ENCODE measurements at places on chromosomes 6 and 20.

- DNase-seq, result no peak
Observed at GRCh38 chr20:44463466-44463865, 12.2 kb upstream of the TTPAL start.

- no peak for DNase-seq
Observed at GRCh38 chr6:111871207-111871606, 2.0 kb downstream of the FYN start.

DNA sequence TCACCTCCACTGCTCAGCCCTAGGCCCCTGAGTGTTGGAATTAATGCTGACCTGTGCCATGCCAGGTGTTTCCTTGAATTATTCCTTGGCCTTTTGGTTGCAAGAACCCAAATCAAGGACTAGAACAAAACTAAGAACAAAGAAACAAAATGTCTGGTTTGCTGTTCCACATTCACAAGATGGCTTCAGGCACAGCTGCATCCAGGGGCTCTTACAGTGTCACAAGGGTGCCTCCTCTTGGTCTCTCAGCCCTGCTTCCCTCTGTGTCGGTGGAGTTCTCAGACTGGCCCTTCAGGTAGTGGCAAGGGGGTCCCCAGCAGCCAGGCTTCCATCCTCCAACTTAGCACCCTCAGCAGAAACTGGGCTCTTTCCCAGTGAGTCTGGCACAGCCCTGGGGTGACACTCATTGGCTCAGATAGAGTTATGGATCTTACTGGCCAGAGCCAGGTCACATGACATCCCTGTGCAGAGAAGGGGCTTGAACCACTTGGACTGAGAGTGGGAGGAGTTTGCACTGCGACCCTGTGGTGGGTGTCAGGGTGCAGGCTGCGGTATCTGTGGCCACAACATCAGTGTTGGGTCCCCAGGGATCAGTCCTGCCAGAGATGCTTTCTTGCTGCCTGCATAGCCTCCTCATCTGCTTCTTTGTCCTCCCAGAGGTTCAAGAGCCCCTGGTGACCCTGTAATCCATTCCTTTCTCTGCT, 427.7 kb upstream of the SULF2 start:
- DNase-seq, result no peak

- DNase-seq, result no peak
Observed at GRCh38 chr6:16437095-16437494, 198.7 kb downstream of the GMPR start.

DNA sequence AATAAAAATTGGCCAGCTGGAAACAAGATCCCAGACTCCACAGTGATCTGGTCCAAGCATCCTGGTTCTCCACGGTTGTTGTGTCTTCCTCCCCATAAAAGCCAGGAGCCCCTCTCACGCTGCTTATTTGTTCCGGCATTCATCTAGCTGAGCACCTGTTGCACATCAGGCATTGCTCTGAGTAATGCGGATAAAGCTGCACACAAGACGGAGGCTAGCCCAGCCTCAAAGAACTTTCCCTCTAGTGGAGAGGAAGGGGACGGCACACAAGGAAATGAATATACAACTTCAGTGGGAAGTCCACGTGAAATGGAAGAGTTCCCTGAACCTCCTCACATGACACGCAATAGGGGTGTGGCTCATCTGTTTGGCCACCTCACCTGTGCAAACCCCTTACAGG, 30.3 kb upstream of the NXT1 start:
- peak; percentile 48 for DNase-seq

- DNase-seq, result peak; percentile 46
Observed at GRCh38 chr6:85472744-85473143, 22.9 kb downstream of the NT5E start.

- no peak for DNase-seq
Observed at GRCh38 chr6:155371230-155371629, 56.9 kb upstream of the TFB1M start.

DNA sequence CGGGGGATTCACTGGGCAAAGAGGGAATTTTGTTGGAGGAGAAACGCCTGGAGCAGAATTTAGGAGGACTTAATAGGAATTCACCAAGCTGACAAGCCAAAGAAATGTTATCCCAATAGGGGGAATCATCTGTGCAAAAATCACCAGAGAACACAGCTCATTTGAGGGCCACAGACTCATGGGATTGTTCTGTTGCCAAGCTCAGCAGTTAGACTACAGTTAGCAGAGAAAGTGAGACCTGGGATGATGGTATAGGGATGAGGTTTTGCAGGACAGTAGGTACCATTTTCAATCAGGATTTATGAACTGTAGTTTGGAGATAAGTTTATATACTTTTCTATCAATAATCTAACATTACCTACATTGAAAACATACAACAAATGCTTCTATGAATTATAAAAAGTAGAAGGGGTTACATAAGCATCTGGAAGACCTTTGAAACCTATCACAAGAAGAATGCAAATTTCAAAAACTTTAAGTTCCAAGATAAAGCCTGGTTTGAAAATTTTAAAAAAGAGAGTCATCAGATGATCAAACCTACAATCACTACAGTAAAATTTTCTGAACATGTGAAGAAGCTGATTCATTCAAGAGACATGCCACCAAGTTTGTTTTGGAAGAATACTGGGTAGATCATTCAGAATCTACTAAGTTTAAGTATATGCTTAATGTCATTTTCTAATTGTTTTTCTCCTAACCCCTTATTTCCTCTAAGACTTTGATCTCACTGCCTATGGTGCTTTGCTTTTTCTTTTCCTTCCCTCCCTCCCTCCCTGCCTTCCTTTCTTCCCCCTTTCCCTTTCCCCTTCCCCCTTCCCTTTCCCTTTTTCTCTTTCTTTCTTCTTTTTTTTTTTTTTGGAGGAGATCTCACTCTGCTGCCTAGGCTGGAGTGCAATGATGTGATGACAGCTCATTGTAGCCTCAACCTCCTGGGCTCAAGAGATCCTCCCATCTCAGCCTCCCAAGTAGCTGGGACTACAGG, 81.5 kb downstream of the KIF13A start:
- DNase-seq, result peak; percentile 36

GRCh38 chr6:2396042-2396657, 150.7 kb upstream of the GMDS start:
- no peak for DNase-seq

- peak; percentile 84 for DNase-seq
Observed at GRCh38 chr20:13525225-13525940, 113.3 kb downstream of the TASP1 start.

GRCh38 chr20:11654766-11655165, 262.9 kb upstream of the BTBD3 start:
- DNase-seq, result no peak

DNA sequence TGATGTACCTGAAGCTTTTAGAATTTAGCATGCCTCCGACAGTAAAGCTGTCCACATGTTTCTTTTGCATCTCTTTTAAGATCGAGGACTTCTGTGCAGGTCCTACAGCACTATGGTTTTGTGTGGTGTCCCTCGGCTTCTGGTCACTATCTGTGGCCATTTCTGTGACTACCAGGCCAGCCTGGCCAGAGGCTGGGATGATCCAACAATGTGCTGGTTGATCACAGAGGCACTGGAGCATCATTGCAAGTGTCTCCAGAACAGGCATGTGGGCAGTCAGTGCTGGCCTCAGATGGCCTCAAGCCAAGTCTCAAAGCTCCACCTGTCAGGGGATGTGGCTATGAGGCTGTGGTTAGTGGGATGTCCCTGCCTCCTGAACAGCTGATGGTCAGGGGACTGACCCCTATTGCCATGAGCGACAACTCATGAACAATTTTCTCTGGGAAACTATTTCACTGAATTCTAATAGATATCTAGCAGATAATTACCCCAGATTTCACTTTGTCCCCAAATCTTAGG, 136.6 kb downstream of the SYNDIG1 start:
- DNase-seq, result no peak

- no peak for DNase-seq
Observed at GRCh38 chr6:73377225-73377624, 7.5 kb upstream of the OOEP start.

DNA sequence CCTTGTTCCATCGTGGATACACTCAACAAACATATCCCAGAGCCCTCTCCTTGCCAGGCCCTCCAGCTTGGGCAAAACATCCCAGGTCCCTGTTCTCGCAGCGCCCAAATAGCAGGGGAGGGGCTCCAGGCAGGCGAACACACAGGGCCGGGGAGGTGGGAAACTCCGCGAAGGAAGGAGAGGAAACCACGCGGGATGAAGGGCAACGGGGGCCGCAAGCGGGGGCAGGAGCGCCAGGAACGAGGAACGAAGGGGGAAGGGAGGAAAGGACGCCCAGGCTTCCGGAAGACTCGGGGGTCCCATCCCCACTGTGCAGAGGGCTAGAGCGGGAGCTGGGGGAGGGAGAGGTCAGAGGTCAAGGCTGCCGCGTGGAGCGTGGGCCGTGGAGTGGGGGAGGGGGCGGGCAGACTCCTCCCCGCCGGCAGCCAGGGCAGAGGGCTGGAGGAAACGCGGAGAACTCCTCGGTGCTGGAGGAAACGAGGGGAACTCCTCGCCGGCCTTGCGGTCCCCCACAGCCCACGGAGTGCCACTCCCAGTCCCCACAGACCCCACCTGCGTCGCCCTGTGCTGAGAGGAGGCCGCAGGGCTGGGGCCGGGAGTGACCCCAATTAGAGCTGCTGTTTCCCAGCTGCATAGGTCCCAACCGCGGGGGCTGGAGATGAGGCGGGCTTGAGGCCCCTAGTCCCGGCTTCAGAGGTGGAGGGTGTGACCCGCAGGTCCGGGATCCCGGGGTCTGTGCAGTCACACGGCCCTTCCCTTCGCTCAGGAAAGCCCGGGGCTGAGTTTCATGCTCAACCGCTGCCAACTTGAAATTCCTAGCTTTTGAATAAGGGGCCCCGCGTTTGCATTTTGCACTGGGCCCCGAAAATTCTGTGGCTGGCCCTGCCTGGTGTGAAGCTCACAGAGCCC, 1.2 kb upstream of the RBM38 start:
- no peak for DNase-seq

DNA sequence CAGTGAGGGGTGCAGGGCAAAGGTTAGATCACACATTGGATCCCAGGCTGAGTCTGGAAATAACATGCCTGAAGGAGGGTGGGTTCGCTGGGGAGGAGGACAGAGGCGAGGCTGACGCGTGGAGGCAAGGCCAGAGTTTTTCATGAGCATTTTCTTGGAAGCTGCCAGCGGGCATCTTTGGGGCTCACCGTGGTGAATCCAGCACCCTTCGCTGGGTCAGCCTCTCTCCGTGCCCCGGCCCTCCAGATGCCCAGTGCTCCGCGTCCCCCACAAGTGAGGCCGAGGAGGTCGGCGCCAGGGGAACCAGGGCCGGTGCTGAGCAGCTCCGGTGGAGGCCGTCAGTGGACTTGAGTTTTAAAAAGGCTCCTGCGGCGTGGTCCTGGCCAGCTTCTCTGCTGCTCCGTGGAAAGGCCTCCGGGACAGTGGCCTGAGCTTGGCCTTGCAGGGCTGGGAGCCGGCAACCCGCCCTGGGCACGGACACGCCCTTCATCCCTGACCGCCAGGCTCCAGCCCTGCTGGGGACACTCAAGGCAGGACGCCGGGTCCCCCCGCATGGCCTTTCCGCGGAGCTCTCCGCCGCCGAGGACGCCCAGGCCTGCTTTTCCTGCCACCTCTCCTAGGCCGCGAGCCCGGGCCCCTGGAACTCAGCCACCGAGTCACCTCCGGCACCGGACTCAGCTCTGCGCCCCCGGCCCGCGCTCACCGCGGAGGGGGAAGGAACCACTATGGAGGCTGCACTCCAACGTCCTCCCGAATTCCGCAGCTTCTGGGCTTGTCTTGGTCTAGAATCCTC, 114.3 kb downstream of the THBS2 start:
- DNase-seq, result no peak

- no peak for DNase-seq
Observed at GRCh38 chr20:54429364-54429763, 46.0 kb upstream of the DOK5 start.

DNA sequence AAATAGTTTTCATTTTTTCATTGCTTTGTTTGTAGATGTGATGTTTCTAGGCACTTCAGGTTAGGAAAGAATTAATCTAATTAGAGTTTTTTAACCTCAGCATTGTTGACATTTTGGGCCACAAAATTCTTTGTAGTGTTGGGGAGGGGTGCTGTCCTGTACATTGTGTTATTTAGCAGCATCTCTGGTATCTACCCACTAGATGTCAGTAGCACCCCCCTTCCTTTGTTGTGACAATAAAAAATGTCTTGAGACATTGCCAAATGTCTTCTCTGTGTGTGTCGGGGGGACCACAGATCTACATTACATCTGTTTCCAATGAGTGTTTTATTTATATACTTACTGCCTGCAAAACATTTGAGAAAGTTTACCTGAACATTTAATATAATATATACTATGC, 45.6 kb downstream of the EYA4 start:
- DNase-seq, result peak; percentile 58

GRCh38 chr20:42252116-42252515, 633.9 kb upstream of the CHD6 start:
- no peak for DNase-seq

DNA sequence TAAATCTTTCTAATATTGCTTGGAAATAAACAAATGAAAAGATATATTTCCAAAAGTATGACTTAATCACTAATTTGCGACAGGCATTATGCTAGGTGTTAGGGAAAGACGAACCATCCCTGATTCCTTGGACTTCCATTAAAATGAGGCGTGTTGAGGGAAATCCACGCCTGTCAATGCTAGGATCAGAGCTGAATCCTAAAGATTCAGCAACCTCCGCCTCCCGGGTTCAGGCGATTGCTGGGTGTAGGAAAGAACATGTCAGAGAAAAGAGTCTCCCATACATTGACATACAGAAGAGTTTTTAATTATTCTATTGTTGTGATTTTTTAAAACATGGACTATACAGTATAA, 16.8 kb upstream of the PRSS16 start:
- DNase-seq, result no peak

GRCh38 chr6:130716466-130716865, 110.7 kb upstream of the SMLR1 start:
- no peak for DNase-seq
